ENCODE measurements at places on chromosomes 1 and 21.
A peak's percentile ranks its signal among the peaks of the same experiment; 100 is the strongest.

- DNase-seq, result peak; percentile 33
These were observed 61.8 kb upstream of the NBL1 start for GRCh38 chr1:19582318-19582717.

DNA sequence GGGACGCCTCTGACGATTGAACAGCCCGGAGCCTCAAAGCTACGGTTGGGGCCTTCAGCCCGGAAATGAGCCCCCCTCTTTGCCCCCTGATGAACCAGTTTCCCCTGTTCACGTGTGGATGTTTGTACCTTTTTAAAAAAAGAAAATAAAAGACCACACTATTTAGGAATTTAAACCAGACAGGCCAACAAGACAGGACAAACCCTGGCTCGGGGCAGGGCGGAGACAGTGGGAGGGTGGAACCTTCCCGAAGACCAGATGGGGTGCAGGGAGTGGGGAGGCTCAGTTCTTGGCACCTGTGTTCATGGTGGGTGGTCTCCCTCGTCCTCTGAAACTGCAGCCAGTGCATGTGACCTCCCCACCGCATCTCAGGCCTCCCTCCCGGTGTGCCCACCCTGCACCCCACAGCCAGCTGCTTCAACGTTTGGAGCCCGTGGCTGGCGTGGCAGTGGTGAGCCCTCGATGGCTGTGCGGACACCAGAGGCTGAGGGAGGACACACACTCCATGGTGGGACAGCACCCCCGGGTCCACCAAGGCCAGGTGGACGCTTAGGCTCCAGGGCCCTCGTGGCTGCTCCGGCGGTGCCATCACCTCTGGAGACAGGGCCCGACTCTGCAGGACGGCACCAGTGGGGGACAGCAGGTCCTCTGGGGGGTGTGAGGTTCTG lies 45.6 kb downstream of the COL18A1 start:
- DNase-seq, result no peak

- DNase-seq, result no peak
These were observed 68.8 kb downstream of the FHAD1 start for GRCh38 chr1:15315815-15316214.

DNA sequence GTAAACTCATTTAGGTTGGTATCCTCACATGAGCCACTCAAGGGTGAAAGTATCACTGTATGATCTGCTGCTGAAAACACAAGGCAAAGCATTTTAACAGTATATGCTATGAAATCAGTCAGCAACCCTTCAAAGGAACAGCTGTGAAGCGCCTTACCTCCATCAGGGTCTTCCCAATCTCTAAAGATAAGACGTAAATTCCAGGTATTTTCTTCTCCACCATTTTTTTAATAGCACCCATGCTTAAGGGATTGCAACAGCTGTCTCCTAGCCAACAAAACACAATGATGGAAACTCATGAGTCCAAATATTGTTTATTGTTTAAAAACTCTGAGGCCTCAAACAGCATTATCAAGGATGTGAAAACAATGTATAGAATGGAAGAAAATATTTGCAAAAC lies 4.8 kb downstream of the PPT1 start:
- DNase-seq, result no peak

- no peak for DNase-seq
These were observed 12.7 kb upstream of the WDR26 start for GRCh38 chr1:224447251-224447650.

All from AML-193 (cell line).